ACHN (cell line): ENCODE measurements at places on chromosomes 16 and 17.
A peak's percentile ranks its signal among the peaks of the same experiment; 100 is the strongest.

DNA sequence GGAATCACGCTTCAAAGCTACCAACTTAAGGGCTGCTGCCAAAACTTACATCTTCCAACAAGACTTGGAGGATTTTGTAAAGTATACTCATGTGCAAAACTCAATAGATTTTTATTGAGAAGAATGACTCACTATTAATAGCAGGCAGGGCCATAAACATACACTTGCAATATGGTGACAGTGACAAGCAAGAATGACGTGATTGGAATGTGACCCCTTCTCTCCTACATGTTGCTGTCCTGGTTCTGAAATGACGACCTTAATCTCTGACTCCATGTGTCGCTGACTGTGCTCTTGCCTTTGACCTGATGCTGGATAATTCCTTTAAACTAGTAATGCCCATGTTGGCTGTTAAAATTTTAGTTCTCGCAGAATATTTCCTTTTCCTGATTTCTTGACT is 174.5 kb downstream of the PARN start:
- DNase-seq = peak; percentile 11

DNA sequence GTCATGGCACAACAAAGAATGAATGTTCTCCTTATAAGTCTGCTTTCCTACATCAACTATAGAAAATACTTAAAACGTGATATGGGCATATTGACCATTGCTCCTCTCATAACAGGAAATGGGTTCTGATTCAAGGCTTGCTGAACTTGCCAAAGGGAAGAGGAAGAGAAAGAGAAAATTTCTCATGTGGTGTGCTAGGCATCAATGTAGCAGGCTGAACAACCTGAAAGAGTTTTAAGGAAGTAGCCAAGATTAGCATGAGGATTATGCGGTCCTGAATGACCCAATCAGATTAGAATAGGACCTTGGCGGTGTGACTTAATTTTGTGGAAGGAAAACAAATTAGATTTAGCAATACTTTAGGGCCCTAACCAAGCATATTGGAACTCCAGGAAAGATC is 617.7 kb upstream of the CDH11 start:
- DNase-seq = no peak

DNA sequence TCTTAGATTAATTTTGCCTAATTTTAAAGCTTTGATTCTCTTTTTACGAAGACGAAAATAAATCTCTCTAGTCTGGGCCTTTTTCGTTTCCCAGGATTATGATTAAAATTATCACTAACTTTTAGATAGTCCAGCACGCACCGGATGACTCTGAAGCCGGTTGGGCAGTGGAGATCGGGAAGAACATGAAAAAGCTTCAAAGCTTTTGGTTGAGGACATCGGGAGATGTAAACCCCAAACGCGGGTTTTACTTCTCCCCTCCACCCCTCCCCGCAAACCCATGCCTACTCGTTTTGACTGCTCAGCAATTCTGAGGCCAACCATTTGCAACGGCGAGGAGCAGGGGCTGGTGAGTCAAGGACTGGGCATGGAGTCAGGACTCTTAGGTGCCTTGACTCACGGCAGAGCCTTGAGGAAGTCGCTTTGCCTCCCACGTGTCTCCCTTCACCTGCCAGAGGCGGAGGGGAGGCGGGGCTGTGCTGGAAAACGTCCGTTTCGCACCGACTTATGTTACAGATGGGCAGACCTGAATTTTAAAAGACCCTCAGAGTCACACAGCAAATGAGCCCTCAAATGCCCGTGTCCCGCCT is 989 bp upstream of the DUSP14 start:
- peak; percentile 99 for DNase-seq

DNA sequence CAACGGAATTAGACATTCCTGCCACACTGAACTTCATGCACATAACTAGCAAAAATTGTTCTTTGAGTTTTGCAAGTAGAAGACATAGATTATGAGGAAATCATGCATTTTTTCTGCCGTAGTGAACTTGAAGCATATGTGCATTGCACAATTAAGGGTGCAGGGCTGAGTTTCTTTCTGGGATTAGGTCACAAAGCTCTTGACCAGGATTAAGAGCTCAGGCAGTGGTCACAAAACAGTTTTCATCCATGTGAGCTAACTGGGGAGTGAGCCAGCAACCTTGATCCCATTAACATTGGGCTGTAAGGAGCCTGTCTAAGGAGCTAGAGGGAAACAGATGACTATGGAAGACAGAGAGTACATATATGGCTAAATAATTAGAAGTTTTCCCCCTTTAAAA is 143.7 kb downstream of the PMP22 start:
- DNase-seq = no peak

- DNase-seq = no peak
These were observed 171.1 kb upstream of the IRX6 start for GRCh38 chr16:55152875-55153390.

GRCh38 chr17:80851277-80851925 is 140.2 kb upstream of the CHMP6 start:
- no peak for DNase-seq

GRCh38 chr17:78291944-78292910 is 60.8 kb downstream of the TMEM235 start:
- DNase-seq = no peak

DNA sequence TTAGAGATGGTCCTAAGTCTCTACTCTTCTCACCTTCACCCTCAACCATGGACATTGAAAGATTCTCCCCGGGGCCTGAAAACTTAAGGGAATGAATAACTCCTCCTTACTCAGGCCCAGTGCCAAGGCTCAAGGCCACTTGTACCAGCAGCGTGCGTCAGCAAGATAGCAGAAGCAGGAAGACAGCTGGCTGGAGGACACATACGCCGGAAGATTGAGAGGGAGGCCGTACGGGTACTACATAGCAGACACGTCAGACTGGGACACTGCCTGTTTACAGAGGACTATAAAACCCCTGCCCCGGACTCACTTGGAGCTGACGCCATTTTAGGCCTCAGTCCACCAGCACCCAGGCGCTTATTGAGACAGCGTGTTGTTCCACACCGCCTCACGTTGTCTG is 75.8 kb upstream of the MED13 start:
- no peak for DNase-seq

DNA sequence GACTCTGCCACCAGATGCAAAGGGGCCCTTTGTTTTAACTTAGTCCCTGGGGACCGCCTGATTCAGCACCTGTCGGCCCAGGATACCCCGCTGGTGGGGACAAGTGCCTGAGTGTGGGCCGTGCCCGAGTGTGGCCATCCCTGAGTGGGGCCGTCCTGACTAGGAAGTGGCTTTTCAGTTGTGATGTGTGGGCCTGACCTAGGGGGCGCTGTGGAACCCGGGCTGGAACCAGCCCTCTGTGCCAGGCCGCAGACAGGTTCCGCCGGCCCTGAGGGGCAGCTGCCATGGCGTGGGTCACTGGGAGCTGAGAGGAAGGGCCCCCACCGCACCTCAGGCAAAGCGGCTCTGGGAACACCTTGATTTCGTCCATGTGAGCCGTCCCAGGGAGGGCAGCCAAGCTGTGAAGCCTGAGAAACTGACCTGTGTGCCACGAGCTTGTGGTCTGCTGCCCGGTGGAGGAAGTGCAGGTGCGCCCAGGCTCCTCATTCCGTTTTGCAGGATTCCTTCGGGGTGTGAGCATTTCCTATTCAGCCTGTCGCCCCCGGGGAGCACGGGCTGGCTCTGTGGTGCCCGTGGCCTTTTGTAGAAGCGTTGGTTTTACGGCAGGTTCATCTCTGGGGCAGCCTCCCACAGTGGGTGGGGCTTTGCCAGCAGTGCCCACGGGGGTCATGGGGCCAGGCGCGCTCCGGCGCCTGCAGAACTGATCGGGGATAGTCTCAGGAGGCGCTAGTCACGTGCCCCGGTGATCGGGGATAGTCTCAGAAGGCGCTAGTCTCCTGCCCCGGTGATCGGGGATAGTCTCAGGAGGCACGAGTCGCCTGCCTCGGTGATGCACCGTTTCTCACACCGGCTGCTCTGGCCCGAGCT is 5.3 kb downstream of the RPL13 start:
- DNase-seq = peak; percentile 61
